ENCODE measurements at places on chromosomes 6 and 20. TPM values are rescaled to one million over a fixed set of nuclear protein-coding genes. Genes with fewer than 3 reads are reported as not detected.

The ZNF217 gene
- total RNA-seq: 23.2 TPM

The CRISP3 gene
- total RNA-seq: not detected

The KIAA0408 gene
- total RNA-seq: 4.6 TPM

The SRMS gene
- not detected for total RNA-seq

The LBP gene
- 1.7 TPM for total RNA-seq

The HELZ2 gene
- total RNA-seq: 25.2 TPM

The TSPO2 gene
- total RNA-seq: not detected

The ADAM33 gene
- 14.1 TPM for total RNA-seq

The TFAP2D gene
- not detected for total RNA-seq

The PRSS35 gene
- 0.56 TPM for total RNA-seq

The HLA-DQB1 gene
- not detected for total RNA-seq

The AKIRIN2 gene
- total RNA-seq: 23.8 TPM

The SLC22A3 gene
- total RNA-seq: 6.3 TPM

The PRPH2 gene
- 0.12 TPM for total RNA-seq

The MDFI gene
- 2.9 TPM for total RNA-seq

The POU5F1 gene
- not detected for total RNA-seq

The LEMD2 gene
- total RNA-seq: 25.6 TPM

The CTCFL gene
- not detected for total RNA-seq

Measured in cardiac ventricle fibroblast (primary cell).